Suprapubic skin (tissue), 4 donors: ENCODE measurements at places on chromosomes 13 and 19.

DNA sequence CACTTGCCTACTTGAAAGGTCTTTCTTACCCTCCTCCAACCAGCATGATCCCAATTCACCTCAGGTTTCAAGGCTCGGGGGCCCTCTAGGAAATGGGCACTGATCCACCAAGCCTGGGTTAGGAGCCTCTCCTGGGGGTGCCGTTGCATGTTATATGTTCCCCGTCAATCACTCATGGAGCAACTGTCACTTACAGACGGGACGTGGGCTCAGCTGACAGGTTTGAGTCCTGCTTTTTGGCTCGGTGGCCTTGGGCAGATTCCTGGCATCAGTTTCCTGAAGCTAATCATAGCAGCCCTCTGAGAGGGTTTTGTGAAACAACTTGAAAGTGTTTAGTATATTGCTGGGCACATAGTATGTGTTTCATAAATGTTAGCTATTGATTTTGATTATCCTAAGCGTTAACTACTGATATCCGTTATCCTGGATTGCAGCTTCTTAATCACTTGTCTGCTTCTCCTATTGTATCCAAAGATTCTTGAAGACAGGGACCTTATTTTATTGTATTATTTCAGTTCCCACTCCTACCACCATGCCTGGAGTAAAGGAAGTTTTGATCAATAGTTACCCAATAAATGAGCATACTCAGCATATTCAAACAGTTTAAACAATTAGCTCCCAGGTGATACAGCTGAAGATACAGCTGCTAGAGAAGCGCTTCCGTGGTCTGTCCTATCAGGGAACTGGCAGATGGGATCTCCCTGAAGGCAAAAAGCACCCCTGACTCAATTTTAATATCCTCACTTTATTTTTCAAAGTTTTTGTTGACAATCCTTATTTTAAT is 57.9 kb downstream of the RFC3 start:
- no peak for DNase-seq
- no peaks in the 10 kb centered on the region for H3K4me1 ChIP-seq
- H3K36me3 ChIP-seq = no peaks in the 10 kb centered on the region
- H3K27me3 ChIP-seq = no peaks in the 10 kb centered on the region
- no peak overlapping the region for H3K27ac ChIP-seq

- H3K27me3 ChIP-seq = no peaks in the 10 kb centered on the region
- no peaks in the 10 kb centered on the region for H3K36me3 ChIP-seq
- no peak for DNase-seq
- H3K27ac ChIP-seq = no peak overlapping the region
- H3K4me1 ChIP-seq = peaks cover 20% of the 10 kb centered on the region
These were observed 88.5 kb upstream of the C1QTNF9B start for GRCh38 chr13:23985839-23986238.

GRCh38 chr13:76012091-76012721 is 376.1 kb downstream of the LMO7 start:
- DNase-seq = no peak
- H3K4me1 ChIP-seq = peaks cover 4% of the 10 kb centered on the region

- peaks cover 33% of the 10 kb centered on the region for H3K36me3 ChIP-seq
- DNase-seq = no peak
- H3K27me3 ChIP-seq = no peaks in the 10 kb centered on the region
- H3K27ac ChIP-seq = peak overlapping the region; percentile 38
These were observed 5.7 kb downstream of the SLC25A30 start for GRCh38 chr13:45412274-45413049.

GRCh38 chr19:21704320-21704719 is 63.1 kb downstream of the ZNF100 start:
- no peaks in the 10 kb centered on the region for H3K27me3 ChIP-seq
- H3K4me3 ChIP-seq = no peak overlapping the region
- H3K27ac ChIP-seq = no peak overlapping the region
- no peaks in the 10 kb centered on the region for H3K4me1 ChIP-seq
- no peak for DNase-seq
